ENCODE measurements at places on chromosomes 7 and 10.

GRCh38 chr10:48418189-48418788 is 111.8 kb downstream of the MAPK8 start:
- peaks cover 2% of the 10 kb centered on the region for H3K36me3 ChIP-seq
- H3K27me3 ChIP-seq: no peaks in the 10 kb centered on the region
- no peak overlapping the region for H3K4me3 ChIP-seq

DNA sequence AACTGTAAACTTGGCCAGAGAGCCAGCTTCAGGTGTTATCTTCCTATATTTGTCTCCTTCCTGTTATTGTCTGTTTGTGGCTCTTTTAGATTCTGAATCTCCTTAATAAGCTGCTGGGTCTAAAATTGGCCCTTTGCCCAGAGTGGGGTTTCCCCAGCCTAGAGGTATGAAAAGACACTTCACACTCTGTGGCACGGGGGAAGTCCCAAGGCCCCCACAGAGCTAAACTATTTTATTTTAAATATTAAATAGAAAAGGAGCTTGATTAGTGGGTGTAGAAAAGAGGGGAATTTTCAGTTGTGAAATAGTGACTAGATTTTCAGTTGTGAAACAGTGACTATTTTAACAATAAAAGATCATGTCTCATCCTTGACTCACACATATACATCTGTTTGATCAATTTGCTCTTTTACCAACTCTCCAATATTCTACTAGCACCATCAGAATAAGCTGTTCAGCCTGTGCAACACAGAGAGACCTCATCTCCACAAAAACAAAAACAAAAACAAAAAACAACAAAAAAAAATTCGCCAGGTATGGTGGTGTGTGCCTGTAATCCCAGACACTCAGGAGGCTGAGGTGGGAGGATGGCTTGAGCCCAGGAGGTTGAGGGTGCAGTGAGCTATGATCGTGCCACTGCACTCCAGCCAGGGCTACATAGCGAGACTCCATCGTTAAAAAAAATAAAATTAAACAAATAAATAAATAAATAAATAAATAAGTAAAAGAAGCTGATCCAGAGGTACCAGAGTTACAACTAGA is 24.9 kb upstream of the ADO start:
- H3K4me3 ChIP-seq: no peak overlapping the region
- H3K27ac ChIP-seq: no peak overlapping the region
- H3K4me1 ChIP-seq: no peaks in the 10 kb centered on the region
- H3K27me3 ChIP-seq: no peaks in the 10 kb centered on the region

DNA sequence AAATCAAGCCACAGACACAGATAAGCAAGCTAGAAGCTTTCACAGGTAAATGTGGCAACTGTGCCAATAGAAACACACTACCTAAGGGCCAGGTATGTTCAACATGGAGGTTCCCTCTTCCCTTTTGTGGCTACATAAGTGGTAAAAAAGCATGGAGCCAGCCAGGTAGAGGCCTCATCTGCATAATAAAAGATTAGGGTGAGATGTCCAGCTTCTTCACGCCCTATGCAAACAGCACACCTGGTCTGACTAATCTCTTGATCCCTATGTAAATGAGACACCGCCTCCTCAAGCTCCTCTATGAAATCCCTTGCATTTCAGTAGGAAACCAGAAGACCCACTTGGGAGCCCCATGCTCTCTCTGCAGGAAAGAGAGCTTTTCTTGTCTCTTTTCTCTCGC is 282.2 kb downstream of the NEBL start:
- H3K4me1 ChIP-seq: no peaks in the 10 kb centered on the region
- no peaks in the 10 kb centered on the region for H3K36me3 ChIP-seq
- no peak for DNase-seq
- H3K27me3 ChIP-seq: no peaks in the 10 kb centered on the region

DNA sequence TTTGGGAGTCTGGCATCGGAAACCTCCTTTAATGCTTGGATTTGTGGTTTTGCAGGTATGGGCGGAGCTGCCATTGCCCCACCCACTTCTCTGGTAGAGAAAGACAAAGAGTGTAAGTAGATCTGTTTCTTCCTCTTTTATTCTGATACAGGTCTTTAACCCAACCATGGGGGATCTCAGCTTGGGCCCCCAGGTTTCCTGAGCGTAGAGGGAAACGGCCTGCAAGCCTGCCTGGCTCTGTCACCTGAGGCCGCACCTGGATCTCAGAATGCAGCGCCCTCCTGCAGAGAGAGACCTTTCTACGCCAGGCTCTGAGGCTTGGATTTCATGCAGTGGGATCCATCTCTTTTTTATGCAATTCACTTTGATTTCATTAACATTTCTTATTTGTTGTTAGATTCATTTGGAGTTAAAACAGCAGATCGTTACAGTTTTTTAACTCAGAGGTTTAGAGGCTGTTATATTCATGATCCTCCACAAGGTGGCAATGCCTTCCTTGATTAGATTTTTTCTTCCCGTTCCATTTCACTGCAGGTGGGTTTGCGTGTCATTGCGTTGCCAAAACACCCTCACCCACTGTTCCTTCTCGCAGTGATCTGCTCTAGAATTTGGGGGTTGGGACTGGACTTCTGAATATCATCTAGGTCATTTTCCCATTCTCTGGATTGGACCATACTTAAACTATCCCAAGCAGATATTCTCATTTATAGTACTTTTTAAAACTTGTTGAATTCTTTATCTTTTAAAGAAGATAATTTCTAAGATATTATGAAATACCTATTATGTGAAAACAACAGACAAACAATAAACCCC is 20.0 kb downstream of the RBM17 start:
- peaks cover 92% of the 10 kb centered on the region for H3K36me3 ChIP-seq
- peaks cover 2% of the 10 kb centered on the region for H3K4me1 ChIP-seq
- peak; percentile 70 for DNase-seq
- H3K4me3 ChIP-seq: no peak overlapping the region
- H3K27me3 ChIP-seq: no peaks in the 10 kb centered on the region

GRCh38 chr7:70571403-70571934 is 560.5 kb upstream of the GALNT17 start:
- peak; percentile 52 for DNase-seq
- peaks cover 4% of the 10 kb centered on the region for H3K36me3 ChIP-seq
- no peaks in the 10 kb centered on the region for H3K27me3 ChIP-seq
- H3K4me1 ChIP-seq: peaks cover 25% of the 10 kb centered on the region

- DNase-seq: no peak
- no peaks in the 10 kb centered on the region for H3K36me3 ChIP-seq
- peaks cover 6% of the 10 kb centered on the region for H3K4me1 ChIP-seq
- H3K27me3 ChIP-seq: no peaks in the 10 kb centered on the region
- H3K27ac ChIP-seq: no peak overlapping the region
- H3K4me3 ChIP-seq: no peak overlapping the region
Observed at GRCh38 chr7:6293202-6293601, 20.8 kb upstream of the CYTH3 start.

GRCh38 chr10:26215935-26216584 is 514 bp upstream of the GAD2 start:
- no peaks in the 10 kb centered on the region for H3K36me3 ChIP-seq
- H3K4me1 ChIP-seq: peaks cover 22% of the 10 kb centered on the region
- H3K27me3 ChIP-seq: peaks cover 100% of the 10 kb centered on the region
- DNase-seq: no peak
- H3K4me3 ChIP-seq: peak overlapping the region; percentile 32

DNA sequence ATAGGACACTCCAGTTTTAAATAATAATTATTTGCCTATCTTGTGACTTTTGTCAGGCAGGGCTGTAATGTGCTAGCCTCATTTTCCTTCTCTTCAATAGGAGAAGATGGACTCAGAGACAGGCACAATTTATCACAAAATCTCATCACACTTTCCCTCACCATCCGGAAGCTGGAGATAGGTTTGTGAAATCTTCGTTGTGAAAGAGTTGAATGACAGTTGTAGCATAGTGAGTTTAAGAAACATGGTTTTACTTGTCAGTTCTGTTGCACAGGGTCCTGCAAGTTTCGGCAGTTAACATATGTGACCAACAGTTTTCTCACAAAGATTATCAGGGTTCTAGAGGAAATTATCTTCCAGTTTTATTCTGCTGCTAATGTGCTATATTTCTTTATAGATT is 37.7 kb upstream of the MAP3K8 start:
- DNase-seq: no peak
- no peaks in the 10 kb centered on the region for H3K36me3 ChIP-seq
- no peak overlapping the region for H3K4me3 ChIP-seq
- H3K27me3 ChIP-seq: peaks cover 14% of the 10 kb centered on the region
- H3K4me1 ChIP-seq: peaks cover 2% of the 10 kb centered on the region

GRCh38 chr7:69166979-69167516 is 431.2 kb upstream of the AUTS2 start:
- H3K4me3 ChIP-seq: no peak overlapping the region
- peaks cover 7% of the 10 kb centered on the region for H3K27me3 ChIP-seq
- H3K36me3 ChIP-seq: no peaks in the 10 kb centered on the region
- DNase-seq: no peak
- H3K4me1 ChIP-seq: no peaks in the 10 kb centered on the region

DNA sequence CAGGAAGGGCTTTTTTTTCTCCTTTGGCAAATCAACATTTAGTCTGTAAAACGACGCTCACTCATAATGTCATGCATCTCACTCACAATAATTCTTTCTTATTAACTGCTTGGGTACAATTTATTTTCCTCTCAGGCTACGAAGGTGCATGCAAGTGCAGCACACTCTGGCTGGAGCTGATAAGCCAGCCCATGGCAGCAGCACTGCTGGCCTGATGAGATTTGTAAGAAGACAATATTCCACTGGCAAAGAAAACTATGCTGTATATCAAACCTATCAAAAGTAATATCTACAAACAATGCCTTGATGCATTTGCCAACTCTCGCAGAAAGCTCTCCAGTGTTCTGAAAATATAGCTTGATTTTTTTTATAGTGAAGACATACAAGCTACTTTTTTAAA is 170.0 kb upstream of the PHF14 start:
- H3K4me3 ChIP-seq: no peak overlapping the region
- no peaks in the 10 kb centered on the region for H3K27me3 ChIP-seq
- H3K36me3 ChIP-seq: no peaks in the 10 kb centered on the region
- H3K4me1 ChIP-seq: no peaks in the 10 kb centered on the region
- no peak for DNase-seq
- no peak overlapping the region for H3K27ac ChIP-seq

- peaks cover 4% of the 10 kb centered on the region for H3K4me1 ChIP-seq
- H3K36me3 ChIP-seq: no peaks in the 10 kb centered on the region
- no peak overlapping the region for H3K27ac ChIP-seq
- H3K4me3 ChIP-seq: no peak overlapping the region
- DNase-seq: no peak
Observed at GRCh38 chr10:32995066-32995622, 37.1 kb upstream of the ITGB1 start.

- no peak overlapping the region for H3K4me3 ChIP-seq
- no peaks in the 10 kb centered on the region for H3K27me3 ChIP-seq
- H3K36me3 ChIP-seq: no peaks in the 10 kb centered on the region
- H3K27ac ChIP-seq: no peak overlapping the region
Observed at GRCh38 chr10:7300384-7300971, 110.4 kb downstream of the SFMBT2 start.

- no peak overlapping the region for H3K4me3 ChIP-seq
- H3K27me3 ChIP-seq: peaks cover 26% of the 10 kb centered on the region
- no peak overlapping the region for H3K27ac ChIP-seq
- peaks cover 7% of the 10 kb centered on the region for H3K4me1 ChIP-seq
Observed at GRCh38 chr10:15877836-15878576, 17.7 kb upstream of the MINDY3 start.

- peak; percentile 79 for DNase-seq
- peaks cover 36% of the 10 kb centered on the region for H3K27me3 ChIP-seq
- no peaks in the 10 kb centered on the region for H3K4me1 ChIP-seq
- H3K27ac ChIP-seq: no peak overlapping the region
- no peaks in the 10 kb centered on the region for H3K36me3 ChIP-seq
- H3K4me3 ChIP-seq: no peak overlapping the region
Observed at GRCh38 chr10:58157076-58157766, 110.5 kb downstream of the IPMK start.

- peak; percentile 60 for DNase-seq
- peak overlapping the region; percentile 69 for H3K27ac ChIP-seq
- no peak overlapping the region for H3K4me3 ChIP-seq
- peaks cover 10% of the 10 kb centered on the region for H3K4me1 ChIP-seq
- no peaks in the 10 kb centered on the region for H3K36me3 ChIP-seq
- H3K27me3 ChIP-seq: no peaks in the 10 kb centered on the region
Observed at GRCh38 chr7:94701555-94701973, 45.6 kb upstream of the SGCE start.

DNA sequence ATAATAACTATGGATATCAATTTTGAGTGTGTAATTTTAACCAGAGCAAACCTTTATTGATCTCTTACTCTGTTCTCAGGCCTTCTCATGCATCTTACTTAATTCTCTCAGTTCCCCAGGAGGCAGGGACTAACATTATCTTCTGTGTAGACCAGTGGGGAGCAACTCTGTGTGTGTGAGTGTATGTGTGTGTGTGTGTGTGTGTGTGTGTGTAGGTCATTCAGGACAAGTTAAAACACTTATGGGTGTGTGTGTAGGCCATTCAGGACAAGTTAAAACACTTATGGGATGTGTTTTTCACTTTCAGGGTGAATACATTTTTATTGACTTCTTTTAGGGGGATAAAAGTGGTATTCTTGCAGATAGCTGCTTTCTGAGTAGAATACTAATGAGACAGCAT is 145.0 kb downstream of the ADAM12 start:
- peak overlapping the region; percentile 74 for H3K27ac ChIP-seq
- no peak for DNase-seq
- H3K36me3 ChIP-seq: peaks cover 4% of the 10 kb centered on the region
- H3K27me3 ChIP-seq: no peaks in the 10 kb centered on the region
- no peak overlapping the region for H3K4me3 ChIP-seq
- H3K4me1 ChIP-seq: peaks cover 36% of the 10 kb centered on the region

GRCh38 chr10:103592186-103593021 is 98.9 kb downstream of the NEURL1 start:
- H3K27ac ChIP-seq: no peak overlapping the region
- H3K4me1 ChIP-seq: no peaks in the 10 kb centered on the region
- no peaks in the 10 kb centered on the region for H3K36me3 ChIP-seq
- no peaks in the 10 kb centered on the region for H3K27me3 ChIP-seq
- peak; percentile 34 for DNase-seq

DNA sequence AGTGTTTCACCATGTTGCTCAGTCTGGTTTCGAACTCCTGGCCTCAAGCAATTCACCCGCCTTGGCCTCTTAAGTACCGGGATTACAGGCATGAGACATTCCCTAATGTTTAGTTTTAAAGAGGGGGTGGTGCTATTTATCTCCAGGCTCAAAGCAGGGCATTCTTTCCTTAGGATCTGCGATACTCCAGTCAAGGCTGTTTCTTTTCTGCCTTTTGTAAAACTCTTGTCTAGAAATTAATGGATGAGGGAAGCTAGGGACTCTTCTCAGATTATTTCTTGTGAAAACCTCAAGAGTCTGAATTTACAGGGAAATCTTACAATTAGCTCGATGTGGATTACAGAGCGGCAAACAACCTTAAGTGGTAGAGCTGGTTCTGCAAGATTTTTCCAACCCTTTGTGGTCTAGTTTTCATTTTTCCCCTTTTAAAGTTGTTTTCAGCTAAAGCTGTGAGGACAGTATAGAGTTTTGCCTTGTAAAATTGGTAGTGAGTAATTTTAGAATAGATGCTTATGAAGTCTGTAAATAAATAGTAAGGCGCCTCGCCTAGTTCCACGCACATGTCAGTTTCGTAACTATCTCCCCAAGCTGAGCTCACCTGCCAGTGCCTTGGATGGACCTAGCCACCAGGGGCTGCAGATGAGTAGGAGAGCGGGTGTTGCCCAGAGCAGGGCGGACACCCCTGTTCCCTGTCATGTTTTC is 53.1 kb downstream of the CUX1 start:
- H3K4me1 ChIP-seq: peaks cover 26% of the 10 kb centered on the region
- H3K27ac ChIP-seq: no peak overlapping the region
- peak; percentile 70 for DNase-seq
- H3K4me3 ChIP-seq: no peak overlapping the region
- H3K27me3 ChIP-seq: no peaks in the 10 kb centered on the region
- no peaks in the 10 kb centered on the region for H3K36me3 ChIP-seq

GRCh38 chr7:20786049-20786412 is 655 bp downstream of the SP8 start:
- peaks cover 95% of the 10 kb centered on the region for H3K27me3 ChIP-seq
- H3K27ac ChIP-seq: no peak overlapping the region
- peaks cover 2% of the 10 kb centered on the region for H3K36me3 ChIP-seq
- no peak overlapping the region for H3K4me3 ChIP-seq

- peak; percentile 38 for DNase-seq
- H3K36me3 ChIP-seq: peaks cover 14% of the 10 kb centered on the region
Observed at GRCh38 chr10:35517431-35518181, 87.5 kb upstream of the GJD4 start.

All from mesenchymal stem cell (in vitro differentiated cells and primary cell).